COLO829 (cell line): ENCODE measurements at places on chromosomes 11 and 22.

DNA sequence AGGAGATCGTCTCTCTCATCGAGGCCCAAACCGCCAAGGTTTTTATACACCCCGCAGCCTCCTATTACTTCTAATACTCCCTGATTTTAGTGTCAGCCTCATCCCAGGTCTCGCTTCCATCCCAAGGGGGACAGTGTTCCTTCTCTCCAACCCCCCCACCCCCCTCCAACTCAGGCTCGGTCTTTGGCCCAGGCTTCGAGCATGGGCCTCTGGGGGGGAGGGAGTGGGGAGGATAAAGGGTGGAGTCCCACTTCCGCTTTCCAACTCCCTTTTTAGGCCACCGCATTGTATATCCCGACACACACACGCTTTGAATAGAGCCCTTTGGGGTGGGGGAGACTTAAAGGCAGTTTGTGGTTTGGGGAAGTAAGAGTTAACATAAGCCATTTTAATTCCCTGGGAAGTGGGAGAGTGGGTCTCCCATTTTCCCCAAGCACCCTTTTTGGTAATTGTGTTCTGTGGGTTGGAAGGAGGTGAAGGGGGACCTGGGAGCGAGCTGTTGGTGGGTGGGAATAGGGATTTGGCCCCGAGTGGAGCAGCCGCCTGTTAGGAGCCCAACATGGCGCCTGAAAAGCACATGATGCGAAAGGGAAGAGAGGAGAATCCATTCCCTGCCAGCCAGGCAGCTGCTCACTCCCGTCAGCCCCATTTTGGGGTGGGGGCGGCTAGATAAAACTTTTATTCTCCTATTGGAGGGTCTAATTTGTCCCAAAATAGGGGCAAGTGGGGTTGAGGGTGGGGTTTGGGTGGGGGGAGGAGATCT, 844 bp downstream of the PCF11 start:
- peak; percentile 43 for DNase-seq

- DNase-seq: no peak
These were observed 31.9 kb upstream of the DBX1 start for GRCh38 chr11:20192151-20192550.

GRCh38 chr11:70592641-70593165, 194.4 kb downstream of the CTTN start:
- DNase-seq: no peak

GRCh38 chr11:96621161-96621560, 231.3 kb downstream of the JRKL start:
- no peak for DNase-seq

GRCh38 chr11:70220136-70220535, 17.0 kb downstream of the FADD start:
- no peak for DNase-seq

DNA sequence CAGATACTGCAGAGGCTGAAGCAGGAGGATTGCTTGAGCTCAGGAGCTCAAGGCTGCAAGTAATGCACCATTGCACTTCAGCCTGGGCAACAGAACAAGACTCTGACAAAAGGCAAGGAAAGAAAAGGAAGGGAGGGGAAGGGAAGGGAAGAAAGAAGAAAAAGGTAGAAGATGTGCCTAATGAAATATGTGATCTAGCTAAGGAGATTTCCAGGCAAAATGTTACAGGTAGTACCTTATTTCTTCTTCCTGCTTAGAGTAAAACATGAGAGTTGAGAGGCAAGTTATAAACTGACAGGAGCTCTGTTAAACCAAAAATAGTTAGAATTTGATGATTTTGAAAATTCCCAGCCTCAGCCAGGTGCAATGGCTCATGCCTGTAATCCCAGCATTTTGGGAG, 4.7 kb upstream of the PELI3 start:
- DNase-seq: no peak

DNA sequence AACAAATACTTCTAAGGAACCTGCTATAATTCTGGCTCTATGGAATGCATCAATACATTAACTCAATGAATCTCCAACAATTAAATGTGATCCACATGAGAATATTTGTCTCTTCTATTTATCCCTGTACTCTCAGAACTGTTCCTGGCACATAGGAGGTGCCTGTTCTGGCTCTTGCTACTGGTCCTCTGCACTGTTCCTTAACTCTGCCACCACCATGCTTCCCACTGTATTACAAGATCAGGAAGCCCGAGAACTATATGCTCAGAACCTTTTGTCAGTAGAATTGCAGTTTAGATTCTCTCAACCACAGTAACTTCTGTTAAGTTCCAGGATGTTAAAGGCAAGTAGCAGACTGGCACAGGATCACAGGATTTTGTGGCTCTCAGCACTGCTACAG, 376.3 kb upstream of the CCDC90B start:
- no peak for DNase-seq

DNA sequence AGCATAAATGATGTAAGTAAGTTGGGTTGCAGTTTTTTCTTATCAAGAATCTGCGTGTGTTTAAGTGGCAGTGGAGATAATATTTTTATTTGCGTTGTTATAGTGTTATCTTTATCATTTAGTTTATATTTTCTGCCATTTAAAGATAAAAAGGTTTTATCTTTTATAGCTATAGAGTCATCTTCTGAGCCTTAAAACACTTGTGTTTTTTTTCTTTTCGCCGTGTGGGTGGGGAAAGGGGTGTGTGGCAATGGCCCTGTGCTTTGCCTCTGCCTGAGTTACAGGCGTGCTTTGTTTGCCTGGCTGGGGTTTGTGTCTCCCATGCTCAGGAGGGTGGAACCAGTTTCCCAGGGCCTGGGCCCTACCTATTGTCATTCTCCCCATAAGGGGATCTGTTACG, 16.2 kb downstream of the ARHGEF12 start:
- no peak for DNase-seq

DNA sequence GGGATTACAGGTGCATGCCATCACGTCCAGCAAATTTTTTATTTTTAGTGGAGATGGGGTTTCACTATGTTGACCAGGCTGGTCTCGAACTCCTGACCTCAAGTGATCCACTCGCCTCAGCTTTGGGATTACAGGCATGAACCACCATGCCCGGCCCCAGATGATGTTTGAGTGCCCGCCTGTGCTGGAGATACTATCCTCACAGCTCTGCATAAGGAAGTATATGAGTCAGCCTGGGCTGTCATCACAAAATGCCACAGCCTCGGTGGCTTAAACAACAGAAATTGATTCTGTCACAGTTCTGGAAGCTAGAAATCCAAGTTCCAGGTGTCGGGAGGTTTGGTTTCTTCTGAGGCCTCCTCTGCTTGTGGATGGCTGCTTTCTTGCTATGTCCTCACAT, 119.3 kb downstream of the OSBP2 start:
- no peak for DNase-seq

- DNase-seq: no peak
These were observed 774.3 kb downstream of the FAM181B start for GRCh38 chr11:81959341-81959740.

- DNase-seq: no peak
These were observed 187.6 kb upstream of the PITPNB start for GRCh38 chr22:28106617-28107016.

GRCh38 chr11:27148506-27148905, 107.9 kb downstream of the BBOX1 start:
- no peak for DNase-seq

GRCh38 chr11:2301631-2302305, at the start of the genes C11orf21 and TSPAN32:
TSS of gene C11orf21 (minus strand) at chr11:2301918. CDS start at chr11:2301808, 110 bp downstream.
TSS of gene TSPAN32 (plus strand) at chr11:2302013. CDS start at chr11:2302150, 137 bp downstream.
- no peak for DNase-seq

DNA sequence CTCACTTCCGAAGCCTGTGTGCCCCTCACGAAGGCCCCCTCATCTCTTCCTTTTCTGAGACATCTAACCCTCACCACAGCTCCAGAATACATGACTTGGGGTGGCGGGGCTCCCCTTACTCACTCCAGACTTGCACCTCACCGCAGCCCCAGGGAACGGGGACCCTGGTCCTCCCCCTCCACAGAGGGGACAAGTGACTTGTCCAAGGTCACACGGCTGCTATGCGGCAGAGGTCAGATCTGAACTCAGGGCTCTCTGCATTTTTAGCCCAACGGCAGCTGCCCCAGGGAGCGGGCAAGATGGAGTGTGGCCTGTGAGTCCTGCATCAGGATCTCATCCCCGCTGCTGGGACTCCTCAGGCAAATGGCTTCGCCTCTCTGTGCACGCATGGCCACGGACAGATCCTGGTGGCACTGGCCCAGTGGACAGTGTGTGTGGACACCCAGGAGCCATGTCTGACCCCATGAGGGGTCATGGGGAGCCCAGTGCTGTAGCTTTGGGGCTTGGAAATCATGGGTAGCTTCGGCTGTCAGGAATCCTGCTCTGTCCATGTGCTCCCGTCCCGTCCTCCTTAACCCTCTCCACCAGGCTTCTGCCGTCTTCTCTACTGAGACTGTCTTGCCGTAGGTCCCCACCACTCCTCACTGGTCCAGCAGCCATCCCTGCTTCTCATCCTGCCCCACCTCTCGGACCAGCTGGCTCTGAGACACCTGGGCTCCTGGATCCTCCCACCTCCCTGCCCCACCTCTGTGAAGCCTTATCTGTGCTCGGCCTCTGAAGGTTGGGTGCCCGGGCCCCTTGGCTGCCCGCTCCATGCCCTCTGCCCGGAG, 48.0 kb upstream of the CARS1 start:
- DNase-seq: no peak

DNA sequence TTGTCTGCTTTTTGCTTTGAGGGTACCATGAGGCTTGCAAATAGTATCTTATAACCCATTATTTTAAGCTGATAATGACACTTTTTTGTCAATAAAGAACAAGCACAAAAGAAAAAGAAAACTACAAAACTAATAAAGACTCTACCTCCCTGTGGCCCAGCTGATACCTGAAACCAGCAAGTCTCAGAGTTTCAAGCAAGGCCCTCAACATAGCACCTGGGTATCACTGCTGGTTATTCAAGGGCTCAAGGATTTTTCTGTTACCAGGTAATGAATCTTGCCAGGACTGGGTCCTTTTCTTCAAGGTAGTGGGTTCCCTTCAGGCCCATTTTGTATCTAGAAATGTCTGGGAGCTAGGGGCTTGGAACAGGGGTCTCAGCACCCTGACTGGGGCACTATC, 281.6 kb upstream of the C11orf87 start:
- DNase-seq: no peak

DNA sequence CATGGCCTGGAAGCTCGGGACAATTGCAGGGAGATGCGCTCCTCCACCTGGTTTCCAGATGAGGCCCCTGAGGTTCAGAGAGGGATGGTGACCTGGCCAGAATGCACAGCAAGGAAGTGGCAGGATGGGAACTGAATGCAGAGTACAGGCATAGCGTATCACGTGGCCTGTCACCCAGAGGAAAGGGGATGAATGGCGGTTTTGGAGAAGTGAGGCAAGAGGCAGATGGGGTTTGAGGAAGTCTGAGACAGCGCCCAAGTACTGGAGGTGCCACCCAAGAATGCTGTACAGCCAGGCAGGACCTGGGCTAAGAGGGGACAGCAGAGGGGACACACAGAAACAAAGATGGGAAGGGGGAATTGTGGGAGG, 4.9 kb downstream of the RAB3IL1 start:
- DNase-seq: no peak

DNA sequence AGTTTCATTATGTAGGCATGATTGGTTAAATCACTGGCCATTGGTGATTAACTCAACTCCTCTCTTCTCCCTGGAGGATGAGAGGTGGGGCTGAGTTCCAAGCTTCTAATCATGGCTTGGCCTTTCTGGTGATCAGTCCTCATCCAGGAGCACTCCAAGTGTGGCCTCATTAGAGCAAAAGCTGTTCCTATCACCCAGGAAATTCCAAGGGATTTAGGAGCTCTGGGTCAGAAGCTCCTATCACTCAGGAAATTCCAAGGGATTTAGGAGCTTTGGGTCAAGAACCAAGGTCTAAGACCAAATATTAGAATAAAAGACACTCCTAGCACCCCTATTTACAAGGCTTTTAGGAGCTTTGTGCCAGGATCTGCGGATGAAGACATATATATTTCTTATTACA, 168.0 kb upstream of the BDNF start:
- no peak for DNase-seq

DNA sequence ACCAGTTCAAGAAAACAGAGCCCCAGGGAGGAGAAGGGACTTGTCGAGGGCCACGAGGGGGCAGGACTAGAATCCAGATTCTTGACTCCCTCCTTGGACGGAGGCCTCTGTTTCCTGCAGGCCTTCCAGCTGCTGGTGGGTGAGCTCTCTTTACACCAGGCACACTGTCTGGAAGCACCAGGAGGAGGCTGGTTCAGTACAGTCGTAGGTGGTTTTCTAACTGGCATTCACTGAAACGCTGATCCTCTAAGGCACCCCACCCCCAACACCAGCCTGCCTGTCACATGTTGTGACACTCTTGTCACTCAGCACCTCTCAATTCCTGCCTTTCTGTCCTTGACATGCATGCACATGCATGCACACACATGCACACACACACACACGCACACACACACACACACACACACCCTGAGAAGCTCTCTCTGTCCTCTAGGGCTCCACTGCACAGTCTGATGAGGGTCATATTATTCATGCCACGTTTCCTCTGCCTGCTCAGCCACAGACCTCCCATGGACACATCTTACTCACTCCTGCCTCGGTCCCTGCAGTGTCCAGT, 751 bp downstream of the MS4A10 start:
- DNase-seq: no peak

GRCh38 chr22:29443452-29443851, 5.1 kb downstream of the RFPL1 start:
- no peak for DNase-seq

DNA sequence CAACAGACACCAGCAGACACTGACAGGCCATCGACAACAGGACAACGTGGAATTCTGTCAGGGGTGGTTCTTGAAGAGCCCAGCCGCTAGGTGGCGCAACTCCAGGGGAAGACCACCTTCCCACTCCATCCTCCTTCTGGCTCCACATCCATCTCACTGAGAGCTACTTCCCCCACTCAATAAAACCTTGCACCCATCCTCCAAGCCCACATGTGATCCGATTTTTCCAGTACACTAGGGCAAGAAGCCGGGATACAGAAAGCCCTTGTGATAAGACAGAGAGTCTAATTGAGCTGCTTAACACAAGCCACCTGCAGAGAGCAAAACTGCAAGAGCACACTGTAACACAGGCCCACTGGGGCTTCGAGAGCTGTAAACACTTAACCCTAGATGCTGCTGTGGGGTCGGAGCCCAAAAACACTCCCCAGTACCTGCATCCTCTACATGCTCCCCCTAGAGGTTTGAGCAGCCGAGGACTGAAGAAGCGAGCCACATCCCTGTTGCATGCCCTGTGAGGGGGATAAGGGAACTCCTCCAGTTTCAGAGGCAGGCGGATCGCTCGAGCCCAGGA, 11.5 kb upstream of the RAB39A start:
- peak; percentile 28 for DNase-seq

DNA sequence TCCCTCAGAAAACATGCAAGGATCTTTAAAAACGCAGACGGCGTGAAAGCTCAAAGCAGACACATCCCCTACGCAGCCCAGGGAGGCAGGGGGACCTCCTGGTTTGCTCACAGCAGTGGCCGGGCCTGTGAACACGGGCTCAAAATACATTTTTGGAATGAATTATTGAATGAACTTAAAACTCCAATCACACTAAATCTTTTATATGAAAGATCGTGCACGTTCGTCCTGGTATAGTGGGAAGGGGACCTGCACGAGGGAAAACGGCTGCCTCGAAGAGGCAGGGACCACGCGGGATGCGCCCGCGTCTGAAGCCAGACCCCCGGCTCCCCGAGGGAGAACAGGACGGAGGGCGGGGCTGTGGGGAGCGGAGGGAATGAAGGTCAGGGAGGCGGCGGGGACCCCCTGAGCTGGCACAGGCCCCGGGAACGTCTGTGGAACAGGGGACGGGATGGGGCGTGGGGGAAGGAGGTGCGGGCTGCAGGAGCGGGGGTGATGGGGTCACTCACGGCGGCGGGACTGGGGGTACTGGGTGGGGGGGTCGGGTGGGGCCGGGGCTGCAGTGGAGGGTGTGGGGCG, 1.3 kb upstream of the PANX2 start:
- DNase-seq: no peak

- no peak for DNase-seq
These were observed 40.5 kb downstream of the PRCP start for GRCh38 chr11:82859750-82860149.
